ENCODE measurements at places on chromosomes 13 and 19. TPM values are rescaled to one million over a fixed set of nuclear protein-coding genes. Genes with fewer than 3 reads are reported as not detected.

DNA sequence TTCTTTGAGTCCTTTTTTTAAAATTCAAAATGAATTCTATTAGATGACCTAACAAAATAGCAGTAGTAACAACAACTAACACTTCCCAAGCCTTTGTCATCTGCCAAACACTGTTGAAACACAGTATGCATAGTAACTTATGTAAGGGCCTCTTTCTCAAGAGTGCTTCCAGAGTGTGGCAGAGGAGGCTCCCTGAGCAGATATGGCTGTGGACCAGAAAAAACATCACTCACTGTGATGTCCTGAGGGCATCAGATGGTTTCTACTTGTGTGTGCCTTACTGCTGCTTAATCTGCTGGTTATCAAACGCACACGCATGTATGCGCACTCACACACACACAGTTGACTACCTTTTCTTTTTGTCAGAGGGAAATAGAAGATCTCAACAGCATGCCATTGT lies 110.8 kb downstream of the DLEU7 start:
- DNase-seq: no peak

- DNase-seq: no peak
Measured at GRCh38 chr13:100506154-100506553, 82.4 kb downstream of the GGACT start.

- no peak for DNase-seq
Measured at GRCh38 chr13:113468472-113469201, 15.3 kb upstream of the ADPRHL1 start.

DNA sequence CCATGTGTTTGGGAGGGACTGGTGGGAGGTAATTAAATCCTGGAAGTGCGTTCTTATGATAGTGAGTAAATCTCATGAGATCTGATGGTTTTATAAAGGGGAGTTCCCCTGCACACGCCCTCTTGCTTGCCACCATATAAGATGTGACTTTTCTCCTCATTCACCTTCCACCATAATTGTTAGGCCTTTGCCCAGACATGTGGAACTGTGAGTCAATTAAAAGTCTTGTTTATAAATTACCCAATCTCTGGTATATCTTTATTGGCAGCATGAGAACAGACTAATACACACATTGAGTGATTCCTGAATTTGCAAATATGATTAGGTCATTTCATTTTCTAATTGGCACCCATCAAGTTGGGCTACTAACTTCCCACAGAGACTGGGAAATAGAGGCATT lies 977.2 kb downstream of the SLITRK1 start:
- DNase-seq: no peak

The ZNF765 gene
- 5.7 TPM for total RNA-seq

The FFAR2 gene
- 0.47 TPM for total RNA-seq

DNA sequence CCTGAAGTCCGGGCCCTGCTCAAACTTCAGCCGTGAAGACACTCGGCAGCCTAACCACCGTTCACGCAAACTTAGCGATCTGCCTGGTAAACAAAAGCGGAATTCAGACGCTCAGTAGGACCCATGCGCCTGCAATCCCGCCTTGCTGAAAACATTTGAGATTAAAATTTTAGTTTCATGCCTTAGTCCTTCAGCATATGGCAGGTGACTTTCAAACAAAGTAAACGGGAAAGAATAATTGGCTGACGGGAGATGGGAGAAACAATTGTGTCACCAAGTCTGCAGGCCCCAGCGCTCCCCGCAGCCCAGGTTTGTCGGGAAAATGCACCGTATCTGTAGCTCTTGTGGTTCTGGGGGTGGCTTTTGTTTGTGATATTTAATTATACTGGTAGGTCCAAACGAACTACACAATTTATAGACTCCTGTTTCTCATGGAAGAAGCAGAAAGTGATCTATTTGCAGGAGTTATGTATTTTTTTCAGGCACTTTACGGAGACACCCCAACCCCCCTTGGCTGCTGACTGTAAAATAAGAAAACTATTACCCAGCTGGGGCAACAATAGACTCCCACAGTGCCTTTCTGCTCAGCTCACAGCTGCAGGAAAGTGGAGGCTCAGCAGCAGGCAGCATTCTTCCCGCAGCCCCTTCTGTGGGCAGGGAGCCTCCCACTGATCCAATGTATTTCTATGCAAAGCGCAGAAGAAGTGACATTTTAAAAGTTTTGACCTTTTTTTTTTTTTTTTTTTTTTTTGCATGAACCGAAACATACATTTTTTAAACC lies 94.8 kb downstream of the SOX1 start:
- no peak for DNase-seq

- DNase-seq: no peak
Measured at GRCh38 chr19:50340331-50340730, 11.2 kb upstream of the KCNC3 start.

The FGF14 gene
- 0.71 TPM for total RNA-seq

DNA sequence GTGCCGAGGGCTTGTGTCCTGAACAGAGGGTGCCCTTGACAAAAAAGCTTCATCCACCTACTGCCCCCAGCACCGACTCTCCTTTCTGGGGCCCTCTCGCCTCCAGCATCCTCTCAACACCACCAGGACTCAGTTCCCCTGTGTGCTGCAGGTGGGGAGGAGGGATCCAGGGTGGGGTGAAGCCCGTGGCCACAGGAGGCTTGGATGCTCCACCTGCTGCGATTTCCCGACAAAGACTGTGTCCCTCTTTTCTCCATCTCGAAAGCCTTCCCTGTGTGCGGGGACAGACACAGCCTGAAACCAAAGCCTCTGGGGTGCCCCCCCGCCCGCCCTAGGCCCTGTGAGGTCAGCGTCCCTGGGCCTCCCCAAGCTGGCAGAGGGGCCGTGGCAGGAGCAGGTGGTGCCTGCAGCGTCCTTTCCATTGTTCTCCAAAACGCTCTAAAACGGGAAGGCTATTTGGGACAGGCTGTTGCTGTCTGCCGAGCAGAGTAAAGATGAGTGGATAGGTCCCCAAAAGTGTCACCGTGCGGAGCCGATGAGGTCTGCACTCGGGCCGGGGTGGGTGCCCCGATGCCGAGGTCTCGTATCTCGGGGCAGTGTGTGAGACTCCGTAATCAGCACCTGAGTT lies 185.7 kb downstream of the PTPRS start:
- no peak for DNase-seq

DNA sequence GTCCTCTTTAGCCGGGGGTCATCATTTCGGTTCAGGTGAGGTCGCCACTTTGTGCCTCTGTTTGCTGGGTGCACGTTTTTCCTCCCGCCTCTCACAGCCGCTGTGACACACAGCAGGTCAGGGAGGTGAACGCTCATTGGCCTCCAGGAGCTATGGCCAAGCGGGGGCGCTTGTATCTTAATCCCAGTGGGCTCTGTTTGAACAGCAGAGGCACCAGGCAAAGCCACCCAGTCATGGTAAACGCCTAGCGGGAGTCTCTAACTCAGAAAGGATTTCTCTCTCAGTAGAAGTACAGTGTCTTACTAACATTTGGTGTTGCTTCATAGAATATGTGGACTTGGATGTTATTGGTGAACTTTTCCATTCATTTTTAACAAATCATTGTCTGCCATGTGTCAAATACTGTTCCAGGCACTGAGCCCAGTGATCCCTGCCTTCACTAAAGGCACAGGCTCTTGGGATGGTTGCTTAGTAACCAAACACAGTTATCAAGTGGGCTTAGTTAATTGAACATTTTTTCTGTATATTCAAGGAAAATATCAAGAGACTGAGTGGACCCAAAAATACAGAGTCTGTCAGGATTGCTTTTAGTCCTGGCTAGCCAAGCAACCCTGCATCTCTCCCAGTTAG lies 186.7 kb downstream of the STK24 start:
- no peak for DNase-seq

The CGB1 gene
- not detected for total RNA-seq

GRCh38 chr19:4414144-4414799 lies 11.8 kb downstream of the CHAF1A start:
- DNase-seq: no peak

DNA sequence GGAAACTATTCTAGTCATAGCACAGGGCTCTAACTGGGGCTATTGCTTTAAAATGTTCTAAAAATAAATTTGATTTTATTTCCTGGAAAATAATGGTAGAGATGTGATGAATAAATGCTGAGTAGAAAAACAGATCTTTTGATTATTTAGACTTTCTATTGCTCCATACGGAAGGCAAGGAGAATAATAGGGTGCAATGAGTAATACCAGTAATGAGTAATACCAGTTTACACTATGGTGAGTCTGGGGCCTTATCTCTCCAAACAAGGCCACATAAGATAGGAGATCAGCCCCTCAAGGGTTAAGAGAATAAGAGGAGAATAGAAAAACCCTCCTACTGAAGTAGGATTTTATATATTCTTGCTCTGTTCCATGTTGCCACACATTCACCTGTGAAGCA lies 390.4 kb downstream of the KLF5 start:
- DNase-seq: no peak

GRCh38 chr19:31296741-31297390 lies 52.4 kb downstream of the TSHZ3 start:
- DNase-seq: no peak

The C13orf42 gene
- total RNA-seq: not detected

- DNase-seq: no peak
Measured at GRCh38 chr19:45071545-45071938, 4.7 kb downstream of the ZNF296 start.

The ATXN8OS gene
- total RNA-seq: not detected

The KLK3 gene
- total RNA-seq: not detected

DNA sequence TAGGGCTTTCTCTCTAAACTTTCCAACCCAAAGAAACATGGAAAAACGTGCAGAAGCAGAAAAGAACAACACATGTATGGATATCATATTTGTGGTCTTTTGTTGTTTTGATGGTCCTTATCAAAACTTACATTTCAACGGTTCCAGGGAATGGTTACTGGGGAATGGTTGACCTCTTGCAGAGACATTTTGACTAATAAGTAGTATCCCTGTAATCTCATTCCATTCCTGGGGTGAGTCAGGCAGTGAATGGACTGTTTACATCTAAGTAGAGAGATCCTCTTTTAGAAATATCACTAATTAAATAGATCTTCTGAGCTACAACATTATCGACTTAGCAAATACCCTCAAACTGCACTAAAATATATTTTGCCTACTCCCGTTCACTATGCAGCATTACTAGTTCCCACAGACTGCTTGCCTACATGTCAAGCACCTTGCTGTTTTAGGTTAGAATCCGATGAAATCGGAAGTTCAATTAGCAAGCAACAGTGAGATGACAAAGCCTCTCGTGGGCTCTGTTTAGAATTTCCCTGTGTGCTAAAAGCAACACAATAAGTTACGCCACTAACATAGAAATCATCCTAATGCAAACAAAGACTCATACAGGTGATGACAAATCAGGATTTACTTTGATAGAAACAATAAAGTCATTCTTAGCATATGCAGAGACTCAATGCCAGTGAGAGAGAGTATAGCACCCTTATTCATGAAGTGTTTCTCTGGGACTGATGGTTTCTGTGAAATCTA lies 797.7 kb upstream of the ARGLU1 start:
- no peak for DNase-seq

The FGF21 gene
- not detected for total RNA-seq

The FAM83E gene
- total RNA-seq: 2.9 TPM

All from pancreas (tissue), 10 donors.